ENCODE measurements at places on chromosomes 5 and 9.

DNA sequence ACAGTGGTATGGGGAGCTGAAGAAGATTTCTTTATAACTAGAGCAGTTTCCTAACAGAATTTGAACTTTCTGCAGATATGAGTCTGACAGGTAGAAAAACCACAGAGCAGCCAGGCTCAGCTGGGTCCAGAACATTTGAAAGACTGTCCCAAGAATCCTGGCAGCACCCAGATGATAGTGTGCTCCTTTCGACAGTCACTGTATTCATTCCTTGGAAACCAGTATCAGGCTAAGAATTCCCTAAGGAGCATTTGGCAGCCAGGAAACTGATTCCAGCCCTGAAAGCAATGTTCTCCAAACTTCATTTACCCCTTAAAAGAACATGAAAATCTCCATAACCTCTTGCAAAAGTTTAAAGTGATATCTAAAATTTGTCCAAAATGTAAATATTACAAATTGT lies 123.0 kb upstream of the MTAP start:
- DNase-seq: no peak

- DNase-seq: no peak
Measured at GRCh38 chr5:168952196-168952595, 348.7 kb downstream of the SLIT3 start.

GRCh38 chr9:27836661-27837401 lies 263.6 kb upstream of the C9orf72 start:
- no peak for DNase-seq

GRCh38 chr5:115818821-115819220 lies 2.4 kb upstream of the CDO1 start:
- no peak for DNase-seq

GRCh38 chr9:111501005-111501562 lies 16.9 kb upstream of the ECPAS start:
- DNase-seq: no peak

- no peak for DNase-seq
Measured at GRCh38 chr5:82798676-82799075, 278.5 kb downstream of the TMEM167A start.

- no peak for DNase-seq
Measured at GRCh38 chr5:7763621-7764072, 87.3 kb downstream of the CFAP90 start.

- no peak for DNase-seq
Measured at GRCh38 chr9:36450110-36450732, 50.2 kb upstream of the RNF38 start.

DNA sequence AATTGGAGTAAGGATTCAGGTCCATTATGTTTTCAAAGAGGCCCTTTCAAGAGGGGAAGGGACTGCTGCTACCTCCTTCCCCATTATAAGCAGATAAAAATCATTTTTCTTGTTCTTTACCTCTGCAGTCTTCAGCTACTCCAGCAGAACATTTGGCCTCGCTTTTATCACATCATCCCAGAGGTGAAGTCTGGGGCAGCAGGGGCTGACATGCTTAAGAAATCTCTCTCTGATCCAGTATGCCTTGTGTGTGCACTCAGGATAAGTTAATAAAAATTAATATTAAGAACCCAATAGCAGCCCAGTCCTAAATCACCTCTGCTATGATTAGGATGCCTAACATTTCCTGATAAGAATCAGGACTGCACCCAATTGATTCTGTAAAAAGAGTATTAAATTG lies 306.9 kb upstream of the NREP start:
- no peak for DNase-seq

GRCh38 chr9:38178237-38178636 lies 109.2 kb upstream of the SHB start:
- no peak for DNase-seq

DNA sequence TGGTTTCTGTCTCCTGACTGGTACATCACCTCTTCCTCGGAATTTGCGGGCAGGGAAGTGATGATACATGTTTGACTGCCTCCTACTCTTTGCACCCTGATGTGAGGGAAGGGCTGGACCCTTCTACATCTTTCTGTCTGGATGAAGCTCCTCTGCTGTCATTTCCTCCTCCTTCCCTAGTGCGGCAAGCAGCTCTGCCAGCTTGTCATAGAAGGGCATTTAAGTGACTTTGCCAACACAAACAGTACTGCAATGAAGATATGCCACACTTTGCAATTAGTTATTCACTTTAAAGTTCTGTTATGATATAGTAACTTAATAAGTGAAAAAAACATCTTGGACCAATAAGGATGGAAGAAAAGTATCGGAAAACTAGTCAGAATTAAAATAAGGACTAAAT lies 48.5 kb upstream of the ABL1 start:
- DNase-seq: no peak

GRCh38 chr5:132751444-132751843 lies 4.2 kb downstream of the CCNI2 start:
- DNase-seq: no peak

GRCh38 chr5:62731022-62731421 lies 152.4 kb downstream of the LRRC70 start:
- DNase-seq: no peak

GRCh38 chr5:68261569-68262065 lies 46.1 kb downstream of the PIK3R1 start:
- DNase-seq: no peak

- DNase-seq: no peak
Measured at GRCh38 chr5:124581738-124582560, 164.5 kb downstream of the ZNF608 start.

- DNase-seq: no peak
Measured at GRCh38 chr5:141100243-141100805, at the start of gene PCDHB3. Gene PCDHB3 (plus strand): TSS chr5:141100473. CDS start chr5:141100650, 177 bp downstream.

GRCh38 chr5:144284931-144285502 lies 114.3 kb downstream of the KCTD16 start:
- DNase-seq: no peak

DNA sequence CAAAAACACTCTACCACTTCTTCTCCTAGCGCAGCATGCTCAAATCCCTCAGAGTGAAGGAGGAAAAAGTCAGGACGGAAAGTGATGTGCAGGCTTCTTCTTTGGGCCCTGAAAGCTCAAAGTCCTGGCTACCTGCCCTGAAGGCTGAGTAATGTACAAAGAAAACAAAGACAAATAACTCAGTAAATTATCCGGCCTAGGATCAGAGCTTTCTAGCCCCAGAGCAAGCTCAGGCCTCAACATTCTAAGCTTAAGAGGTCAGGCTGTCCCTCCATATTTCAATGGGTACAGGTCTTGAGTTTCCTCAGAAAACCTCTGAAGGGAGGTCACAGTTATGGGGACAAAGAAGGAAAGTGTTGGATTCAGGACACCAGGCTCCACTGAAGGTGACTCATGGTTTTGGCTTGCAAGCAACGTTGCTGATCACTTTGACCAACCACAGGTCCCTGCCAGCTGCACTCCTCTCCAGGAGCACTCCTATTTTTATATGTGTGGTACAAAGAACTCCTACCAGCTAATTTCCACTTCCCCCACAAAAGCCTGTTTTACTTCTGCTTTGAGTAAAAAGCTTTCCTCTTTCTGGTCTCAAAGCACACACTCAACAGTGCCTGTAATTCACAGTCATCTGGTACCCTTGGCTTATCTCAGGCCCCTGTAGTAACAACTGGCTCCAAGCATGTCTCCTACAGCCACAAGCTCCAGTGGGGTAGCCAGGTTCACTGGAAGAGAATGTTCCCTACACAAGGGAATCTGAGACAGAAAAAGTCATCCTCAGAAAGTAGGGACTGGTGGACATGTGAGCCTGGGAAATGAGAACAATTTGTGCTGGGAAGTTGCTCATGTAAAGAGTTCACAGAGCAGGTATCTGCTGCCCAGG lies 115.7 kb downstream of the UGCG start:
- no peak for DNase-seq

DNA sequence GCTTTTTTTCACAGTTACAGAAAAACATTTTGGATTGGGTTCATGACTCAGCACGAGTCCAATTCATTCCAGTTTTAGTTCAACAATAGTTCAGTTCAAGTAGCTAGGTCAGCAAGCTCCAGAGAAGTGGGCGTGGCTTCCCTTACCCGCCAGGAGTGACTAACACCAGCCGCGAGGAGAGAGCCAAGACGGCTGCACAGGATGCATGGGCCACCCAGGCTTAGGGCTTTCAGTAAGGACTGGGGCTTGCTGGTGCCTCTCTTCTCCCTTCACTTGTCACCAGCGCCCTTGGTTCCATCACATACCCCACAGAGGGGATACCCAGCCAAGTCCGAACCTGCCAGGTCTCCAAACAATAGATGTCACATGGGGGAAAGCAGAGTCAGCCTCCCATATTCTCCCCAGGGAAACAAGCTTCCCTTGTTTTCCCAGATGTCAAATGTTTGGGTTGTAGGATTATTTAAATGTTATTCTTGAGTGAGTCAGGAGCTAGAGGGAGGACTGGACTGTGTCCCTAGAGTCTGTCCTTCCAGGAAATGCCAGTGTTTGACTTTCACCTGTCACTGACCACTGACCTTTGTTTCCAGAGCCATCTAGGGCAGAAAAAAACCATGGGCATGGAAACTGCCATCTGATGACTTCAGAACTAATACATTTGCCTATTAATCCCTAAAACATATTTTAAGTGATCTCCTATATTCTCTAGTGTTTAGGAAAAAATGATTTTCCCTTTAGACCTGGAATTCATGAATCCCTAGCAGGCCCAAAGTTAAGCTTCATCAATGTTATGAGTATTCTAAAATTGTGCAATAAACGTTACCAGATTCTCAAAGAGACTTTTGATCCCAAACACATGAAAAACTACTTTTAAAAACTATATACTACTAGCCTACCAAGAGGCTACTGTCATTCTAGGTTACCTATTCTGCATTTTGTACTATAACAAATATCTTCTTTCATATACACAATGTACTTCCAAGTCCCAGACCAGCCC lies 51.9 kb downstream of the NIPAL4 start:
- DNase-seq: no peak

DNA sequence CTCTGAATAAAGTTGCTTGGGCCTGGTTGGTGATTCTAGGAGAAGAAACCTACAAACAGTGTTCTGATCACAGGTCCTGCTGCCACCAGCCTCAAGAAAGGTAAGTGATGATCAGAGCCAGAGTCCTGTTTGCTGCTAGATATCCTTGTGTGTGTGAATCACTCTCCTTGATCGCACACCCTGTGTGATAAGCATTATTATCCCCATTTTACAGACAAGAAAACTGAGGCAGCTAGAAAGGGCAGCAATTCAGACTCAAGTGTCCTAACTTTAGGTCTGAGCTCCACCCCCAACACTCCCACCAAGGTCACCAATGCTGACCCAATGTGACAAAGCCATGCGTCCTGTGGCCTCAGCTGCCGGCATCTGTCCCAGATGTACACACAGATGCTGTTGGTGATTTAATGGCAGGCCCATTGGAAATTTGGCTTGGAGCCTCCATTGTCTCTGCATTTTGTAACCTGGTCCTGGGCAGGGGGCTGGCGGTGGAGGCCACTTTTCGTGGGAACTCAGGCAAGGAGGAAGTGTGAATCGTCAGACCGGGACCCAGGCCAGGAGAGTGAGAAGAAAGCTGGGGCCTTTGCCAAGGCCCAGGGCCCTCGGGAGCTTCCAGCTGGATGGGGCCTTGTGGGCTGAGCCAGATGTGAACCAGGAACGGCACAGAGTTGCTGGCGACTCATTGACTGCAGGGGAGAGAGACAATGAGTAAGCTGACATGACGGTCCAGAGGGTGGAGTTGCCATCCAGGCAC lies 29.8 kb upstream of the GGTA1 start:
- DNase-seq: no peak

GRCh38 chr5:5751987-5752386 lies 329.5 kb downstream of the ICE1 start:
- no peak for DNase-seq

DNA sequence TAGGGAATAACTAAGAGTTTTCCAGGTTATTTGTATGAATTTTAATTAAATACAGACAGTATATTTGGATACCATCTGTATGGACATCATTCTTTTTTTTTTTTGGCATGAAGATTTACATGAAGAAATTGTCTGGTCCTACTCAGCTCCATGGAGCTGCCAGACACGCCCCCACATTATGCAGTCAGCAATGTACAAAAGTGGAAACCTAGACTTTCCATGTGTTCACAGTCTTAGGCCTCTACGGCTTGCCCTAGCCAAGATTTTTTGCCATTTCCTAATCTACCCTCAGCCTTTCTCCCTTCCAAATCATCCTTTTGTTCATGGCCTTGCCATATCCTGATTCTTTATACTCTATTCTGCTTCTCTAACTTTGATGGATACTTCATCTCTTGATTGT lies 207.1 kb downstream of the SGCD start:
- DNase-seq: no peak

GRCh38 chr9:120944948-120945347 lies 18.4 kb upstream of the TRAF1 start:
- no peak for DNase-seq

- no peak for DNase-seq
Measured at GRCh38 chr5:157384971-157385709, 74.9 kb upstream of the NIPAL4 start.

DNA sequence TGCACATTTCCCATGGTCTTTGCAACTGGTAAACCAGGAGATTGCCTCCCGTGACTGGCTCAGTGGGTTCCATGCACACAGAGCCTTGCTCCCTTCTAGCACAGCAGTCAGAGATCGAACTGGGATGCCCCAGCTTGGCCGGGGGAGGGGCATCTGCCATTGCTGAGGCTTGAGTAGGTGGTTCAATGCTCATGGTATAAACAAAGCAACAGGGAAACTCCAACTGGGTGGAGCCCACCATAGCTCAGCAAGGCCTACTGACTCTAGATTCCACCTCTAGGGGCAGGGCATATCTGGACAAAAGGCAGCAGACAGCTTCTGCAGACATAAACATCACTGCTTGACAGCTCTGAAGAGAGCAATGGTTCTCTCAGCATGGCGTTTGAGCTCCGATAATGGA lies 67.0 kb upstream of the PPP1R2B start:
- no peak for DNase-seq

DNA sequence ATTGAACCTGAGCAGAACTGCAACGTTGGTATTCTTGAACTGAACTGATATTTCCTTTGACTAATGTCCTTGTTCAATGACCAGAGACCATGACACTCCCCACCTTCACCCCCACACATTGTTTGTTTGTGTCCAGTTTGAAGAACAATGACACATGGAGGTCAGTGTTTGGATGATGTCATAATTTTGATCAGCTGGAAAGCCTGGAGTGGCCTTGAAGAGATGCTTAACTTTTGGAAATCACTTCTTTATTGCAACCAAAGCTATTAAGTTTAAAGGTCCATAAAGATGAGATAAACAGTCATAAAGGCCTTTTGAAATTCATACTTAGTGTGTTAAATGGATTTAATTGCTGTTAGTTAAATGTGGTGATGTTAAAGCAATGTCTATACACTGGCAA lies 92.7 kb downstream of the TMC1 start:
- no peak for DNase-seq

Data from NCI-H1048 (cell line).